ENCODE measurements at places on chromosomes 16 and 17.

- DNase-seq, result no peak
These were observed 36.5 kb upstream of the ADGRG1 start for GRCh38 chr16:57591870-57592485.

DNA sequence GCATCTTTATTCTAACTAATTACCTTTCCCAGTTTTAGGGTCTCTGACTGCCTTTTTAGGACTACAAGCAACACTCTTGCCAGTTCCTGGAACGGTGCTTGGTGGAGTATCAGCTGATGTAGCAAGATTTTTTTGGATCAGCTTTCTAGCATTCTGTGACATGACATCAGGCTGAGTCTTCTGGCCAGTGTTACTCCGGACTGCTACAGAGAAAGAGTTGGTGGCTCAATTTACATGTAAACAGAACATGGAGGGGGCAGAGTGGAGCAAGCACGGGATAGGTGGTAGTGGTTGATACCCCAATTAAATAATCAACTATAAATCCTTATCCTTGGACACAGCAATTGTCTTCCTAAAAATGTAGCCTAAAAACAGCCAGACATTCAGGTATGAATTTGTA is 10.6 kb upstream of the ARL6IP1 start:
- DNase-seq, result no peak

DNA sequence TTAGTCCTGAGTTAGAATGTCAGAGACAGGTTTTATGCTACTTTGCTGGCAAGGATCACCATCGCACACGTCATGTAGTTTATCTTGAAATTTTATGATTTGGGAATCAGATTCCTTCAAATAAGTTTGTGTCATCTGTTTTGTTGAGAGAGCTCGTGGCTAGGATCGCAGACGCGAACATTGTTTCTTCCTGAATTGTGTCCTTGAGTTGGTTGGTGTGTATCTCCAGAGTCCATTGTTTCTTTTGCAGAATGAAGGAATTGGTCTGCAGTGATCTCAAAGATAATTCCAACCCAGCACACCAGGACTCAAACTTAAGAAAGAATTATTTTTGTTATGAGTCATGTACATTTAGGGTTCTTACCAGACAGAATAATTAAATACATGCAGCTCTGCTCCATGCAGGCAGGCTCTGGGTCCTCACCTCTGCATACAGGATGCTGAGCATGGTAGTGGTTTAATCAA is 51.6 kb downstream of the PRKCA start:
- no peak for DNase-seq

DNA sequence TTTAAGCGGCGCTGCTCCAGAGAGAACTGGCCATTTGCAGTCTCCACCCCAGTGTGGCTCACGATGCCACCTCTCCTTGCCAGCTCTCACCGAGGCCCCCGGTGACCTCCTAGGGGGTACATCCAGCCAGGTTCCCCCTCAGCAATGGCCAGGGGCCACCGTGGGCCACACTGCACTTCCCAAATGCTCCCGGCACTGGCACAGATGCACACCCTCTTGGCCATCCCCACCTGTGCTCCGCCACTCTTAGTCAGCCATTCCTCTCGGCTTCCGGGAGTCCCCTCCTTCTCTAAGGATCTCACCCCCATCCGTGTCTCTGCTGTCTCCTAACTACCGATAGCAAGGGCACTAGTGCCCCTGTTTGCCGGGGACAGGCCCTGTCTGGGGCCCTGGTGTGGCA is 25.8 kb downstream of the MLYCD start:
- no peak for DNase-seq

GRCh38 chr17:8912084-8912981 is 44.9 kb upstream of the PIK3R6 start:
- DNase-seq, result no peak
